Ascending aorta (tissue), 2 donors: ENCODE measurements at places on chromosomes 2 and 18.

DNA sequence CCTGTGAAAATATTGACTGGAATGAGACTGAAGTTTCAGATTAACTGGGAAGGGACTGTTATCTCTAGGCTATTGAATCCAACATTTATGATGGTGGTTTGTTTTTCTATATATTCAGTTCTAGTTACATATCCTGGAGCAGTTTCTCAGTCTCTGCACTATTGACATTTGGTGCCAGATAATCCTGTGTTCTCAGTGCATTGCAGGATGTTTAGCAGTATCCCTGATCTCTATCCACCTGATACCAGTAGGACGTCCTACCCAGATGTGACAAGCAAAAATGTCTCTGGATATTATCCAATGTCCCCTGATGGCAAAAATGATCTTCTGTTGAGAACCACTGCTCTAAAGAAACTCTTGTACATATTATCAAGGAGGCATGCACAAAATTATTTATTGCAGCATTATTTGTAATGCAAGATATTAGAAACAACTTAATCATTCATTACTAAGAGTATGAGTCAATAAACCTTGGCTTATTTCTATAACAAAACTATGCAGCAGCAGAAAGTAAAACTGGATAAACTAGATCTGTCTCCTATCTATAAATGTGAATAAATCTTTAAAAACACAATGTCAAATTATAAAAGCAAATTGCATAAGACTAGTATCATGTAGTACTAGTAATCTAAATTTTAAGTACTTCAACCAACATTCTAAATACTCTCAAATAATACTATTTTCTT, 369.3 kb upstream of the RND3 start:
- H3K36me3 ChIP-seq, result no peaks in the 10 kb centered on the region
- no peak overlapping the region for H3K27ac ChIP-seq
- no peak for DNase-seq

DNA sequence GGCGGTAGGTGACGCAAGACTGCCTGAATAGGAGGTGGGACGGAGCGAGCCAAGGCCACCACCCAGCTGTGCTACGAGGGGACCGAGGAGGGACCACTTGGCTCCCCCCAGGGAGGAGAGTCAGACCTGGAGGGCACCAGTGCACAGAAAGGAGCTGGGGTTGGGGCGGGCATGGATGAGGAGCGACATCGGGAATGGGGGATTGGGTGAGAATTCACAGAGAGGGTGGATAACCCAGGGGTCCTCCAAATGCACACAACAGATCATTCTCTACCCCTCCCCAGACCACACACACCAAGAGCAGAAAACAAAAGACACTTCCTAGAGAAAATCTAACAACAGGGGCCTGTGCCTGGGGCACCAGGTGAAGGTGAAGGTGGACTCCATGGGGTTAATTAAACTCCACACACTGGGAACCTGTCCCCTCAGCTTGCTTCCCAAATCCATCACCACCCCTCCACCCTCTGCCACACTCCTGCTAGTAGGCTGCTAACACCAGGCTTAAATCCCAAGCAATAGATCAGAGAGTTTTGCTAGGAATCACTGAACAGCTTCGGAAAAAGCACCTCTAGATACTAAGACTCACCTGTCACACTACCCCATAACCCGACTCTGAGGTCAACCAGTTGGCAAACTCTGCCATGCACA, 274.6 kb downstream of the EIPR1 start:
- no peaks in the 10 kb centered on the region for H3K36me3 ChIP-seq
- H3K27me3 ChIP-seq, result no peaks in the 10 kb centered on the region
- H3K27ac ChIP-seq, result no peak overlapping the region
- no peaks in the 10 kb centered on the region for H3K4me1 ChIP-seq
- H3K4me3 ChIP-seq, result no peak overlapping the region
- no peak for DNase-seq

- no peaks in the 10 kb centered on the region for H3K36me3 ChIP-seq
- no peak overlapping the region for H3K27ac ChIP-seq
- no peaks in the 10 kb centered on the region for H3K4me1 ChIP-seq
- no peak for DNase-seq
- no peak overlapping the region for H3K4me3 ChIP-seq
These were observed 1206.7 kb upstream of the CDH2 start for GRCh38 chr18:29383311-29384273.

GRCh38 chr2:170456914-170457313, 258.2 kb upstream of the SP5 start:
- H3K27ac ChIP-seq, result no peak overlapping the region
- no peak for DNase-seq
- no peak overlapping the region for H3K4me3 ChIP-seq
- H3K27me3 ChIP-seq, result no peaks in the 10 kb centered on the region

GRCh38 chr2:2640818-2641217, 309.7 kb upstream of the MYT1L start:
- H3K27ac ChIP-seq, result no peak overlapping the region
- H3K36me3 ChIP-seq, result no peaks in the 10 kb centered on the region
- no peak overlapping the region for H3K4me3 ChIP-seq
- no peaks in the 10 kb centered on the region for H3K27me3 ChIP-seq
- no peaks in the 10 kb centered on the region for H3K4me1 ChIP-seq

- H3K4me3 ChIP-seq, result no peak overlapping the region
- no peaks in the 10 kb centered on the region for H3K4me1 ChIP-seq
- H3K27me3 ChIP-seq, result no peaks in the 10 kb centered on the region
- no peak for DNase-seq
These were observed 124.3 kb upstream of the RAB12 start for GRCh38 chr18:8484951-8485350.

DNA sequence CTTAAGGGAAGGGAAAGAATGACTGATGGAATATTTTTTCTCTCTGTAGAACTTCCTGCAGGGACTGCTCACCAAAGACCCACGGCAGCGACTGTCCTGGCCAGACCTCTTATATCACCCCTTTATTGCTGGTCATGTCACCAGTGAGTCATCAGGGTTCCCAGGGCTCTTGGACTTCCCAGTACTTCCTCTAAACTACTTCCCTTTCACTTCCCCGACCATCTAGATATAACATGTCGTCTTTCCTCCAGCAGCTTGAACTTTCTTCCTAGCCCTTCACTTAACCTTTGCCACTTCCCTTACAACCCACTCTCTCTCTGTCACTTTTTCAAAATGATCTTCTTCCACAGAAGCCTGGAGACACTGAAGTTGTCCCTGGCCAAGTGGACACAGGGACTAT, 7.2 kb downstream of the STK36 start:
- H3K27me3 ChIP-seq, result no peaks in the 10 kb centered on the region
- no peak for DNase-seq
- H3K4me3 ChIP-seq, result no peak overlapping the region
- H3K27ac ChIP-seq, result no peak overlapping the region
- no peaks in the 10 kb centered on the region for H3K4me1 ChIP-seq
- H3K36me3 ChIP-seq, result peaks cover 31% of the 10 kb centered on the region
